Activated CD8-positive, alpha-beta T cell treated with anti-CD3 and anti-CD28 coated beads, Interleukin-2, amount 10 ng/mL, durations not matched to agents 7 days and 5 days (primary cell): ENCODE measurements at places on chromosomes 2 and 18. TPM values are rescaled to one million over a fixed set of nuclear protein-coding genes. Genes with fewer than 3 reads are reported as not detected.

Gene NCKAP5
- not detected for total RNA-seq

Gene FABP1
- not detected for total RNA-seq

DNA sequence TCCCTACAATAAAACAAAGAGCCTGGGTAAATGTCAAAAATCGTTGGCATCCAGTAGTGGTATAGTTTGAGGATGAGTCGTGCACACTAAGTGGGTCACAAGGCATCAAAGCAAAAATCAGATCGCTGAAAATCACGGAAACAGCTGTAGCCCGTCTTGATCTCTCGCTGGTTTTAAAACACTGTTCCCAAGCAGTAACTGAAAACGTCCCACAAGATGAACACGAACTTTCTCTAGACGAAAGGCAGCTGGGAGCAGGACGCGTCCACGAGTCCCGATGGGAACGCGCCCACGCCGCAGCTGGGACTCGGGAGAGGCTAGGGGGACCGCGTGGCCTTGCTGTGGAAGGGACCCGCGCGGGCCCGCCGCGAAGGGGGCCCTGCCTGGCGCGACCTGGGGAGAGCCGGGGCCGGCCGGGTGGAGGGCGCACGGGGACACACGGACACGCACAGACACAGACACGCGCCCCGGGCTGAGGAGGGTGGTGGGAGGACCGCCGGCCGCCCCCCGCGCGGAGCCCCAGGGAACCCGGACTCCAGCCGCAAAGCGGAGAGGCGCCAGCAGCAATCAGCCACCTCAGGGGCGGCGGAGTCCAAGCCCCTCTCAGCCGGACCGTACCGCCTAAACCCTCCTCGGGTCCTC lies 651 bp downstream of the STK17B start:
- peak; percentile 65 for DNase-seq

DNA sequence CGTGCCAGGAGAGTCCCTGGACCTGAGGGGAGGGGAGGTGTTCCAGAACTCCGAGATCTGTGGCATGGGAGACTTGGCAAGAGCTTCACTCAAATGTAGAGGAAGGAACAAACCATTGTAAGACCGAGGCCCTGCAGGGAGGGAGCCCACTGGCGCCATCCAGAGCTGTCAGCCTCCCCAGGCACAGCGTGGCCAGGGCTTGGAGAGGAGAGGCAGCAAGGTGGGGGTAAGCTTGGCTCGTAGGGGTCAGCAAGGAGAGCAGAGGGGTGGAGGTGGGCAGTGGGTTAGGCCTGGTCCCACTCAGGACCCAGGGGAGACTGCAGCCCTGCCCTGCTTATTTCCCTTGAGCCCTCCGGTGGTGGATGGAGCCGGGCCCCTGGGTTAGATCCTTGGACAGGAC lies 3.6 kb downstream of the TMEM177 start:
- DNase-seq = no peak

DNA sequence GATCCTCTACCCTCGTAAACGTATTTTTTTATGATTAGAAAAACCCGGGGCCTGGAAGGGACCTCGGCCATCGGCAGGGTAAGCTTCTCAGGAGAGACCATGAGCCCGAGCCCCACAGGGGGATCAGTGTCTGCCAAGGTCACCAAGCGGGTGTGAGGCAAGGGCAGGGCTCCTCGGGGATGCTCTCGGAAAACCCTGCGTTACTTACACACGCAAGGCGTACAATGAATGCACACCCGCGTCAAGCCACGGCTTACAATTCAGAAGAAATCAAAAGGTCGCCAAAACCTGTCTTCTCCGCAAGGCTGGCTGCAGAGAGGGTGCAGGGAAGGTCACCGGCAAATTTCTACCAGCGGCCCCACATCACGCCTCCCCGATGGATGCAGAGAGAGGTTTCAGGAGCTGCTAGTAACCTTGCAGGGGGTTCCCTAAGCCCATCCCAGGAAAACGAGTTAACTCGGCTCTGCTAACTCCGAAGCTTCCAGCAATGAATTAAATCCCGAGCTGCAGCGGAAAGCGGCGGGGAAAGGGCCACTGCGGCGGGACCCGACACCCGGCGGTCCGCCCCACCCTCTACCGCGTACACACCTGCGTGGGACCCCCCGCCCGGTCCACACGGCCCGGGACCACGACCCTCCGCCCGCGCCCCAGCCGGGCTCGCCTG lies 638 bp downstream of the ST3GAL5 start:
- peak; percentile 57 for DNase-seq
